DND-41 (cell line): ENCODE measurements at places on chromosomes 16 and 17.

GRCh38 chr17:79777120-79777893 lies 641 bp upstream of the CBX2 start:
- DNase-seq, result peak; percentile 80

DNA sequence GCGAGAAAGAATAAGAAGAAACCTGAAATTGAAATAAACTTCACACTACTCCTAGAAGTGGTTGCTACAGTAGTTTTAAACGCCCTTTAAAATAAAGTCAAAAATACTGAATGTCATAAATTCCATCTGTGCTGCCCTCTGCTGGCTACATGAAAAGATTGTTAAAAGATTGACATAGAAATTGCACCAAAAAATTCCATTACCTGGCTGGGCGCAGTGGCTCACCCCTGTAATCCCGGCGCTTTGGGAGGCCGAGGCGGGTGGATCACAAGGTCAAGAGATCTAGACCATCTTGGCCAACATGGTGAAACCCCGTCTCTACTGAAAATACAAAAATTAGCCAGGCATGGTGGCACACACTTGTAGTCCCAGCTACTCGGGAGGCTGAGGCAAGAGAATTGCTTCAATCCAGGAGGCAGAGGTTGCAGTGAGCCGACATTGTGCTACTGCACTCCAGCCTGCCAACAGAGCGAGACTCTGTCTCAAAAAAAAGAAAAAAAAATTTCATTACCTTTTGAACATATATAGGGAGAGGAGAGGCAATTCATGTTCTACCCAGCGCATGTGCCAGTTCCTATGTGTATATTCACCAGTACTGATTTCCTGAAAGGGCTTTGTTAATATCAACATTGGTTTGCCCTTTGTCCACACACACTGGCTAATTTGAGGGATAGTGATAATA lies 36.5 kb downstream of the CYTH1 start:
- peak; percentile 20 for DNase-seq

DNA sequence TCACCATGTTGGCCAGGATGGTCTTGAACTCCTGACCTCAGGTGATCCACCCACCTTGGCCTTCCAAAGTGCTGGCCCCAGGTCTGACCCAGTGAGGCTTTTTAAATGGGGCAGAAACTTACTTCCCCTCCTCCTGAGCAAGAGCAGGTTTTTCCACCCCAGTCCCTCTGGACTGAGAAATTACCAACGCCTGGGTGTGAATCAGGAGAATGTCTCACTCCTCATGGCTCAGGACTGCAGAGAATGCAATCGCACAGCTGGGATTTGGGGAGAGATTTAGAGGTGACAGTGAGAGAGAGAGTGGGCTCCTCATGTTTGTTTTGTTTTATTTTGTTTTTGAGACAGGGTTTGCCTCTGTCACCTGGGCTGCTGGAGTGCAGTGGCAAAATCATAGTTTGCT lies 203.6 kb downstream of the RAB11FIP4 start:
- DNase-seq, result no peak

DNA sequence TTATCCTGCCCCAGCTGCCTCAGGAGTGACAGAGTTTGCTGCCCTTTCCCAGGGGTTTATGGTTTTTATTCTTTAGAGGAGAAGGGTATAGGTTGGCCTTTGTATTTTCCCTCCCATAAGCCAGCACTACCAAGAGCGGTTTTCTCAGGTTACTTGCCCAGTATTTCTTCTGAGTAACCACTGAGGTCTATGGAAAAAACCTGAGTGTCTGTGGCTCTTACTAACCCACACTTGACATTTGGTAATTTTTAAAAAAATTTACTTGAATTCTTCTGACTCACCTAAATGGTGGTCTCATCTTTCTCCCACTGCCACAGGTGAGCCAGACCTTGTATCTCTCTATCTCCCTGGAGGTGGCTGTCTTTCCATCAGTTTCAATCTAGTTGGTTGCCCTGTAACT lies 6.0 kb downstream of the SLC7A6 start:
- no peak for DNase-seq

DNA sequence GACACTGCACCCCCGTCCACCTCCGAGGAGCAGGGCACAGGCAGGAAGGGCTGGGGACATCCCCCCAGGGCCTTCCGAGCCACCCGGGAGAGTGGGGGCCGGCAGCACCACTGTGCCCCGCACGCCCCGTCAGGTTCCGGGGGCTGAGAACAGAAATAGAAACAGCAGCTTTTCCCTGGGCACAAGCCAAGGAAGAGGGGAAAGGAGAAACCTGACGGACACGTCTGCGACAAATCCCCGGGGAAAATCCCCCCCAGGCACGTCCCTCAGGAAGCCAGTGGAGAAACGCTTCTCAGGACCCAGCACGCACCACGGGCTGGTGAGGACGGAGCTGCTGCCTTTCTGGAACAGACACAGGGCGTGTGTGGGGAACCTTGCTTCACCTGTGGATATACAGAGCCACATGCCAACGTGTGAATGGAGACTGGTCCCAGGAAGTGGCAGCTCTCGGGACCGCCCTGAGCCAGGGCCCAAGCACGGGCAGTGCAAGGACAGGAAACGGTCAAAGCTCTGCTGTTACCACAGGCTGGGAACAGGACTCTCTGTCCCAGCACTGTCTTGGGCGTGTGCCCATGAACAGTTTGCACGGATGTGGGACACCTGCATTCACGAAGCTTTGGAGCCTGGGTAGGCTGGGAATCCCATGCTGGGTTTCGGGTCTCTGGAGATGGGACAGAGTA lies 1.2 kb upstream of the TMEM204 start:
- no peak for DNase-seq

- DNase-seq, result no peak
These were observed 41.9 kb upstream of the CHMP6 start for GRCh38 chr17:80949451-80950421.

DNA sequence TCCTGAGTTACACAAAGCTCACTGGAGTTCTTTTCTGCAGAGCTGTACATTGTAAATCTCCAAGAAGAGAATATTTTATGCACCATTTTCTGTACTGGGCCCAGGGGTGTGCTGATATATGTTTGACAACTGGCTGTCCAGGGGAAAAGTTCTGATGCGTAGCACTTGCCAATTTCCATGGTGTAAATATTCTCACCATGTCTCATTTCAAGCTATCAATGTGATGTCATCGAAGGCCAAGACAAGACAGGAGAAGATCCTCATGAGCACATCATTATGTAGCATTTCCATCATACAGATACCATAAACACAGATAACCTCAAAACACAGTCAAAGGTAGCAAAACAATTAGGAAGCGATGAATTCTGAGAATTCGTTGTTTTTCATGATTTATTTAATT lies 18.9 kb downstream of the CDH5 start:
- DNase-seq, result no peak

- no peak for DNase-seq
These were observed 23.5 kb downstream of the SMTNL2 start for GRCh38 chr17:4607773-4608187.

- peak; percentile 21 for DNase-seq
These were observed 806 bp downstream of the MRM1 start for GRCh38 chr17:36602030-36602748.

GRCh38 chr16:72236866-72237265 lies 64.9 kb upstream of the PMFBP1 start:
- DNase-seq, result no peak

DNA sequence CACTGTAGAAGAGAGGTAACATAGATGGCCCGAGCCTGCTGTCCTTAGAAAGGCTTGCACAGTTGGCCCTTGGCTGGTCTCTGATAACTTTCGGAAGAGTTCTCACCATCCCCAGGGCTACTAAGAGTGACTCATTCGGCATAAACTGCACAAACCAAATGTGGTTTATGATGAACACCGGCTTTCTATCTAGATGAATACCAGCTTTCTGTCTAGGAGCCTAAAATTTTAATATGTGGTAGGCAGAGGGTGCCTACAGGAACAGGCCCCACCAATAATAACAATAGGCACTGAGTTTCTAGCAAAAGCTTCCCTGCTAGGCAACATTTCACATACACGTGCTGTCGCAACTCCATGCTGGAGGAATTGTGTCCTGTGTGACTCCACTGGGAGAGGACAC lies 15.4 kb downstream of the CNOT1 start:
- no peak for DNase-seq

DNA sequence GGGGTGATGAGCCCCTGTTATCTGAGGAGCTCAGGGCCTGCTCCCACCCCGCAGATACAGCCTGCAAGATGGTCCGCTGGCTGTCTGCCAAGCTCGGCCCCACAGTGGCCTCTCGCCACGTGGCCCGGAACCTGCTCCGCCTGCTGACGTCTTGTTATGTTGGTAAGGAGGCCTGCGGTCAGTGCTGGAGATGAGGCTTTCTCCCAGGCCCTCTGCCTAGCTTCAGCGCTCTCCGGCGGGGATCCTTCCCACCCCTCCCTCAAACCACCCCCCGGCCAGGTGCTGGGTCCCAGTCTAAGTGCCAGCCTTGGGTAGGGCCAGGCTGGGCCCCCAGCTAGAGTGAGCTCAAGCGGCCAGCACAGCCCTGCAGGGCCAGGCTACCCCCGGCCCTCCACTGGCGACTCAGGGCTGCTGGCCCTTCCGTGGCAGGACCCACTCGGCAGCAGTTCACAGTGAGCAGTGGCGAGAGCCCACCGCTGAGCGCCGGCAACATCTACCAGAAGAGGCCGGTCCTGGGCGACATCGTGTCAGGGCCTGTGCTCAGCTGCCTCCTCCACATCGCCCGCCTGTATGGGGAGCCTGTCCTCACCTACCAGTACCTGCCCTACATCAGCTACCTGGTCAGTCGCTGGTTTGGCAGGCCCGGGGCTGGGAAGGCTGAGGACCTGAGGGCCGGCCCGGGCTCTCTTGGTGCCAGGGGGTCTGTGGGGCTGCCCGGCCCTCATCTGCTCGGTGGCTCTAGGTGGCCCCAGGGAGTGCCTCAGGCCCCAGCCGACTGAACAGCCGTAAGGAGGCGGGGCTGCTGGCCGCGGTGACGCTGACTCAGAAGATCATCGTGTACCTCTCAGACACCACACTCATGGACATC lies 6.1 kb downstream of the WDR81 start:
- DNase-seq, result no peak

- DNase-seq, result peak; percentile 7
These were observed 378.9 kb downstream of the WWOX start for GRCh38 chr16:78478267-78478861.

GRCh38 chr16:66832661-66833305 lies 2.0 kb upstream of the NAE1 start:
- DNase-seq, result no peak

DNA sequence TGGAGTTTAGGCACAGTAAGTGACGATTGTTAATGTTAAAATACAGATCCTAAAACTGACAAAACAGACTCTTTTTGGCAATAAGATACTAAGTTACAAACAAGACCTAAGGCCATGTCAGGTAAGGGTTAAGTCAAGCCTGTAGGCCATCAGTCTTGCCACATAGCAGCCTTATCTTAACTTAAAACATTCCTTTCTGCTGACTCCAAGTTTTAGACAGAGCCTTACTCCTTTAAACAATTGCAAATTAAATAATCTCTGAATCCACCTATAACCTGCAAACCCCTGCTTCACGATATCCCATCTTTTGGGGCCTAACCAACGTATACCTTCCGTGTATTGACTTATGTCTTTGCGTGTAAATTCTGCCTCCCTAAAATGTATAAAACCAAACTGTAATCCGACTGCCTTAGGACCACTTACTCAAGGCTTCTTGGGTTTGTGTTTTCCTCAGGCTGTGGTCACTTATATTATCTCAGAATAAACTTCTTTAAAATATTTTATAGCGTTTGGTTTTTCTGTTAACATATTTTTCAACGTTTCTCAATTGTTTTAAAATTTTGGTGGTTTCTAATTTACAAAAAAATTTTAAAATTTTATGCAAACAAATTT lies 64.4 kb downstream of the EFCAB5 start:
- no peak for DNase-seq

- no peak for DNase-seq
These were observed 15.3 kb downstream of the SDK2 start for GRCh38 chr17:73628642-73629552.

GRCh38 chr16:26175944-26176343 lies 484.2 kb downstream of the HS3ST4 start:
- DNase-seq, result no peak

GRCh38 chr16:27374804-27375425 lies 27.1 kb upstream of the IL21R start:
- peak; percentile 74 for DNase-seq

GRCh38 chr16:22946433-22946832 lies 132.5 kb downstream of the HS3ST2 start:
- DNase-seq, result no peak

DNA sequence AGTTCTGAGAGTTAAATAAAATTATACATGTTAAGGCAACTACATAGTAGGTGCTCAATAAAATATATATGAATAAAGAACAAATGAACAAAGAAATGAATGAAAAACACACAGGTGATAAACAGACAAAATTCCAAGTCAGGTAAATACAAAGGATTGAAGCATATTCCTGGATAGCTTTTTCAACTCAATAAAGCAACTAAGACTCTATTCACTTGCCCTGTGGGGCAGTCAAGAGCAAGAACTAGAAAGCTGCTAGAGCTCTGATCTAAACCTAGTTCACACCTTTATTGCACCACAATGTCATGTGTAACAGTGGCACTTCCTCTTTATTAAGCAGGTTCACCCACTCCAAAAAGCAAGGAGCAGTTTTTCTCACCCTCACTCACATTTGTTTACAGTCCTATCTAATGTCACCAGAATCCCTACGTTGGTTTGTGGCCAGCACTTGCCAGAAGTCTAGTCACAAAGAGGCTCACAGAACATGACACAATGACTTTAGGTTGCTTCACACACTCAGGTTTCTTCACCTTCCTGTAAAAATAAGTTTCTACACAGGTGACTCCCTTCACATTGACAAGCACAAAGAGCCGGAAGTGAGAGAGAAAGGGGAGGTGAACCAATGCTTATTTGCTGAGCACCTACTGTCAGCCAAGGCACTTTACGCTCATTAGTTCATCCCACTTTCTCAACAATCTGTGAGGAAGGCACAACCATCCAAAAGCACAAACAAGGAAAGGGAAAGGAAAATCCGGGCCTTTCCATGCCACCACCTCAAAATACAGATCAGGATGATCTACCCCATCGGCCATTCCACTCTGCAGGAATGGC lies 70.8 kb downstream of the XPO6 start:
- DNase-seq, result no peak
